Activated CD4-positive, CD25-positive, alpha-beta regulatory T cell treated with anti-CD3 and anti-CD28 coated beads, Interleukin-2, amount 50 U/mL, for 24 hours (primary cell): ENCODE measurements at places on chromosomes 6 and 20.

GRCh38 chr20:58076405-58076804 is 152.0 kb downstream of the ANKRD60 start:
- no peak for ATAC-seq

GRCh38 chr6:100228437-100228833 is 234.4 kb upstream of the MCHR2 start:
- ATAC-seq, result peak; percentile 27

- ATAC-seq, result no peak
Observed at GRCh38 chr6:93523365-93523764, 104.0 kb upstream of the EPHA7 start.

- peak; percentile 95 for ATAC-seq
Observed at GRCh38 chr6:118810420-118811027, 83.4 kb upstream of the ASF1A start.

- ATAC-seq, result no peak
Observed at GRCh38 chr6:167127785-167128531, 5.1 kb downstream of the CCR6 start.

DNA sequence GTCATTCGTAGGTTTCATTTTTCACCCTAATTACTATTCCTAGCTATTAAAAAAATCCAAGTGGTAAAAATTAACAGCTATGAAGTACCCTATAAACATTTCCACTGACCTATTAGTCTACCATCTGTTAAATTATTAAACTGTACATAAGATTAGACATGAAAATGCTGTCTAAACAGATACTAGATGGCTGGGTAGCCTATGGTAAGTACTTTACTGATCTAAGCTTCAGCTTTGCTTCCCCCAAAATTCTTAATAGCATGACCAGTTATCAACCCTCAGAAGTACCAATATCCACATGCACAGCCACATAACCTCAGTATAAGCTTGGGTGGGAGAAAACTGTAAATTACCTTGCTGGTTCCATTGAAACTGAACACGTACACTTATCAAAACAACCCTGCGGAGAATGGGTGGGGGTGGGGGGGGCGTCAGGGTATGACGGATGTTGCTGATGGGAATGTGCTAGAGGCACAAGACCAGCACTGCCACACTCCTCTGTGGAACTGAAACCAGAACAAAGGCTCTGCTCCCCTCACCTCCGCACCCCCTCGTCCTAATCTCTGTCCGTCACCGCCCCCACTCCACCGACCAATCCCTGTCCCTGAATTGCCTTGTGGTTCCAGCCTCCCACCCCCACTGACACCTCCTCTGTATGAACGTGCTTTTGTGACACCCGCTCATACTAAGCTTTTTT is 45.3 kb downstream of the B4GALT5 start:
- ATAC-seq, result peak; percentile 39

GRCh38 chr6:27742833-27743573 is 169.2 kb downstream of the OR2B2 start:
- no peak for ATAC-seq

- no peak for ATAC-seq
Observed at GRCh38 chr20:50278684-50279531, 88.3 kb downstream of the CEBPB start.

DNA sequence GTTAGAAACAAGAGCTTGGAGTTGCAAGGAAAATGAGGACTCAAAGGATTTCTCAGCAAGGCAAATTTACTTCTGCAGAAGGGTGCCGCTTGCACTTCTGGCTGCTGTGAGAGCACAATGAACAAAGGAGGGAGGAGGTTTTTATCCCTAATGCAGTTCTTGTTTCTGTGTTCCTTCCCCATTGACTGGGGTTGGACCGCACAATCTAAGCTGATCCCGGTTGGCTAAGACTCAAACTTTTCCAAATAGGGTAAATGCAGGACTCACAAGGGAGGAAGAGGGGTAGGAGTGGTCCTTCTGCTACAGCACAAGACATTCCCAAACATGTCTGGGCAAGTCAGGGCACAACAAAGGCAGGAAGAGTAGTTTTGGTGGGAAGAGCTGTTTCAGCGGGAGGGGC is 249.6 kb upstream of the MOCS1 start:
- no peak for ATAC-seq
